ENCODE measurements at places on chromosomes 2 and 18. TPM values are rescaled to one million over a fixed set of nuclear protein-coding genes. Genes with fewer than 3 reads are reported as not detected.

SLC35F5 gene
- 178 TPM for total RNA-seq

SATB2 gene
- total RNA-seq: 18.3 TPM

UGT1A3 gene
- not detected for total RNA-seq

PGAP1 gene
- total RNA-seq: 10.8 TPM

OSR1 gene
- 2.3 TPM for total RNA-seq

LONRF2 gene
- total RNA-seq: 110 TPM

TUBB8B gene
- not detected for total RNA-seq

C2orf68 gene
- 16.9 TPM for total RNA-seq

DSEL gene
- total RNA-seq: 2.2 TPM

STK17B gene
- total RNA-seq: 15.4 TPM

TP53I3 gene
- 26.9 TPM for total RNA-seq

STARD6 gene
- total RNA-seq: not detected

AGXT gene
- 0.92 TPM for total RNA-seq
